Bone marrow (tissue), 2 donors: ENCODE measurements at places on chromosomes 6 and 20.

- no peak for DNase-seq
These were observed 82.1 kb downstream of the ADAT2 start for GRCh38 chr6:143368426-143368825.

DNA sequence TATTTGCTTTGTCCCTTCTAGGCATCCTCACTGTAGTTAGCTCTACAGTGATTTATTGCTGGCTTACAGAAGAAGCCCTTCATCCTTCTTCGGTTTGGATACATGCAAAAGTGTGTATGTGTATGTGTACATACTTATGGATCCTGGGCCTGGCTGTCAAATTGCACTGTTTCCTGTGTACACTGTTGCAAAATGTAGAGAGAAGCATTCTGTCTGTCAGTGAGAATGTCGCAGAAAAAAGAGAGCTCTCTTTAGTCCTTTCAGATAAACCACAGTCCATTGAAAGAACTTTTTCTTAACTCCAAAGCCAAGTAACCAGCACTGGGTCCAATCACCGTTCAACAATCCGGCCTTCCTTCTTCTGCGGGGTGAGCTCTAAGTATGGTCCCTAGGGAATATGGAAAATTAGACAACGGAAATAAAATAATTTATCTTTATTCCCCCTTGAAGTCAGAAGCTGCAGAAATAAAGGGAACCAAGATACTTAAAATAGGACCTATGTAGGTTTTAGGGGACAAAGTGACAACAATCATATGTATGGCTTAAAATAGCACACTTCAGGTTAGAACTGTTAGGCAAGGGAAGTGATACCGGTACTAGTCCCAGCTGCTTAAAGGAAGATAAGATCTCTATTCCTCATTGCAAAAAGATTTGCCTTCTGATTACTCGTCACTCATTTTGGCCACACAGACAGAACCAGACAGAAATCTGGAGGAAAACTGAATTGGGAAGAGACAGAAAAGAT, 107.0 kb downstream of the CD83 start:
- no peak for DNase-seq

DNA sequence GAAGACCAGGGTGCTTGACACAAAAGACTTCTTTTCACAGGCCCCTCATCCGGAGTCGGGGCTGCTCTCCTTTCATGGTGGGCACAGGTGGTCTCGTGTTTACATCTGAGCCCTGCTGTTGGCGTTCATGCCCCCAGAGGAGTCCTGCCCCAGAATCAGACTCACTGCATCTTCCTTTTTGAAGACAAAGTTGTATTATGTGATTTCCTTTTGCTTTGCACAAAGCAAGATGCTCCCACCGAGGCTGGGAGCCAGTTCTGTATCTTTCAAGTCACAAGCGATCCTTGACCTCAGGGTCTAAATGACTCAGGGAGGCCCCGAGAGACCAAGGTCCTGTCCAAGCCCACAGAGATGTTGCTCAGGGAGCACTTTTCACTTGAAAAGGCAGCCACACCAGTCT, 330.5 kb downstream of the THBS2 start:
- no peak for DNase-seq

GRCh38 chr6:38282911-38283310, 356.8 kb downstream of the BTBD9 start:
- DNase-seq: no peak

- no peak for DNase-seq
These were observed 69.4 kb upstream of the ARID1B start for GRCh38 chr6:156707818-156708217.

DNA sequence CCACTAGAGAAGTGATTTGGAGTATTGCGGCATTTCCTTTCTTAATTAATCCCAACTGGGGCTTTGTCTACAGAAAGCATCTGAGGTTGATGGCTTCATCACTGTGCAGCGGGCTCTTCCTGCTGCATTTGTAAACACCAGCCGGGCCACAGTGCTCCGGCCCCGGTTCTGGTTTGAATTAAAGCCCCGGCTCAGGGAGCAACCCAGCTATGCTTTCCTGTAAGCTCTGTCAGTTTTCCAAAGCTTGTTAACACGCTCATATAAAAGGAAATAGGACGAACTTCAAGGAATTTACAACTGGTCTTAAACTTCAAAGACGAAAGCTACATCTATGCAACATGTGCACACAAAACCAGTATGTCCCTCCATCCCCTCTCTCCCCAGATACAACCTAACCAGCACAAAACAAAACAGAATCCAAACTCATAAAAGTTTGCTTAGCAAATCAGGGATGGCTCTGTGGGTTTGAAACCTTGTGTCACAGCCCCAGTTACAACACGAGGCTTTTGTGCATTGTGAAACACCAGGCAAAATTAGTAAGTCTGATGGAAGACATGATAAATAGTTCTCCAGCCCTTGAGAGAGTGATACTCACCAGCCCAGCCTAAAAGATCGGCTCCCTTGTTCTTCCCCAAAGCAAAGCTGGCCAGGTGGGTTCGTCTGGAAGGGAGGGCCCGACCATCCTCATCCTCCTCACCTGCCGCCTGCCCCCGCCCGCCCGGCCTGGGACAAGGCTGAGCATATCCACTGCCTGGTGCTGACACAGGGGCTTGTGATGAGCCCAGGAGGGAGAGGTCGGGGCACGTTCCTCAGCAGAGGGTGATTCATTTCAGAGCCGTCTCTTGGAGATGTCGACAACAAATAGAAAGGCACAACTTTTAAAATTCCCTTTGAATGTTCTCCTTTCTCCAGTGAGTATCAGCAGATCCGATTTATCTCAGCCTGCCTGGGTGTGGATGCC, 197.9 kb downstream of the TFAP2C start:
- no peak for DNase-seq

DNA sequence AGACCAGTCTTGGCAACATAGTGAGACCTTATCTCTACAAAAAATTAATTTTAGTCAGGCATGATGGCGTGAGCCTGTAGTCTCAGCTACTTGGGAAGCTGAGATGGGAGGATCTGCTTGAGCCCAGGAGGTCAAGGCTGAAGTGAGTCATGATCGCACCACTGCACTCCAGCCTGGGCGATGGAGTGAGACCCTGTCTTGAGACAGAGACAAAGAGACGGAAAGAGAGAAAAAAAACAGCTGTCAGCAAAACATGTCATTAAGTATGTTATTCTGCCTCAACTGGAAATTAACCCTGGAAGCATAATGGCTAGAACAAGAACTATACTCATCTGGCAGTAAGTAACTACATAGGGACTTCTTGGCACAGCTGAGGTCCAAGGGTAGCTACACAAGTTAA, 7.2 kb downstream of the MMS22L start:
- DNase-seq: no peak
